ENCODE measurements at places on chromosomes 16 and 17. TPM values are rescaled to one million over a fixed set of nuclear protein-coding genes. Genes with fewer than 3 reads are reported as not detected.

Gene DPEP1
- not detected for total RNA-seq

Gene MEIOC
- total RNA-seq: under 0.01 TPM

Gene TRPV3
- 9.2 TPM for total RNA-seq

Gene TMEM114
- total RNA-seq: not detected

Gene GRAP
- 0.72 TPM for total RNA-seq

Gene PTX4
- total RNA-seq: not detected

Gene SLC5A10
- not detected for total RNA-seq

Gene C1QTNF8
- not detected for total RNA-seq

Gene CCL16
- total RNA-seq: not detected

Gene FMNL1
- total RNA-seq: 3.4 TPM

Gene CYBC1
- total RNA-seq: 59.4 TPM

Gene PSMD12
- total RNA-seq: 22.9 TPM

Gene MEFV
- not detected for total RNA-seq

Gene ARL5C
- not detected for total RNA-seq

Gene TCAP
- total RNA-seq: not detected

Data from cardiac atrium fibroblast (primary cell).